HFF-Myc (cell line): ENCODE measurements at places on chromosomes 6 and 20.

- no peak for DNase-seq
Observed at GRCh38 chr6:105882828-105883227, 203.3 kb upstream of the PRDM1 start.

DNA sequence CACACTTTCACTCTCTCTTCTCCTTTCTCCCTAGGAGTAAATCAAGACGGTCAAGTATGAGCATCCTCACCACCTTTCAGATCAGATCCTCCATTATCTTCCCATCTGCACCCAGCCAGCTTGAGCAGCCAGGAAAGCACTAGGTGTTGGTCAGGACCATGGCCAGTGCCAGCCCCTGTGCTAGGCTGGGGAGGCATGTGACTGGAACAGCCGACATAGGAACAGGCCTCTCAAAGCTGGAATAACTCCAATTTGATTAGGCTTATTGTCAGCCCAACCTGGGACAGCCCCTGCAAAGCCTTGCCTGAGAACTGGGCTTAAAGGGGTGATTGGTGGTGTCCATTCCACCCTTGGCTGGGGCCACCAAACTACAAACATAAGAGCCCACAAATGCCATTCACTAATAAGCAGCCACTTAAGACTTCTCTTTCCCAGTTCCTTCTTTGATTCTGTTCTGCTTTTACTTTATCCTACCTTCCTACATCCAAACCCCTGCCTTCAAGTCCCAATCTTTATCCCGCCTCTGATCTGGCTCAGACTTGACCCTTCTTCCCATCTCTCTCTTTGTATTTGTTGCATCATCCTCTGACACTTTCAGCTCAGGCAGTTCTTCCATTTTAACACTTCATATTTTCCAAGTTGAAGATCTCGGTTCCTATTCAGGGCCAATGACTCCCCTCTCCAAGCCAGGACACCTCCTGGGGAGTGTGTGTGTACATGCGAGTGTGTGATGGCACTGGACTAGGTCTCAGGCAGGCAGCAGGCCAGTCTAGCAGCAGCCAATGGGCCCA is 4.5 kb upstream of the TREM2 start:
- peak; percentile 10 for DNase-seq

DNA sequence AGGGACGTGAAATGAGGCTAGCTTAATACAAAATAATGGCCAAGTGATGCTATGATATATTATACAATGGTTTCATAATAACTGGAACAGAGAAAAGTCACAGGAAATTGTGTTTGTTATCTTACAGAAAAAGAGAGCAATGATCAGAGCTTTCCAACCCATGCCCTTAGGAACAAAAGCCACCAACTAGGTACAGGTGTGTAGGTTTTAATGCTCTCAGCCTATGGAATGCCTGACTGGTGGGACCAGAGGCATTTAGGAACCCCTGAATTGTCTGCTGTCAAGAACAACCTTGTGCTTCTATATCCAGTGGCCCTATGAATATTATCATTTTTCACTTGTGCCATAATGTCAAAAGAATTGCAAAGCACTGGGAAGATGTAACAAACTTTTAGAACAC is 133.0 kb upstream of the RUNX2 start:
- DNase-seq = no peak

GRCh38 chr20:45592574-45593189 is 13.6 kb upstream of the WFDC8 start:
- DNase-seq = peak; percentile 59

DNA sequence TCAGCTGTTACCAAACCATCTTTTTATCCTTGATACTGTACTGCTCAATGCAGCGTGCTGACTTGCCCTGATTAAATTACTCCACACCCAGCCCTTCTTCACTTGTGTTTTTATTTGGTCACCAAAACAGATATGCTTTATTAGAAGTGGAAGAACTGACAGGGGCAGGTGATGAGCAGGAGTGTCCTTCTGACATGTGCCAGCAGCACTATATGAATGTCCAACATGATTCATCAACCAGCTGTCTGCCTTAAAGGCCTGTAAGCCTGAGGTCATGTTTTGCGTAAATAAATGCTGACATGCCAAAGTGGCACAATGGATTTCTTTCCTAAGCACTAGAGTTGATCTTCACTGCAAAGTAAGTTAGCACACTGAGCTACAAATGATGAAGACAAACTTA is 15.4 kb downstream of the POPDC3 start:
- no peak for DNase-seq

- DNase-seq = no peak
Observed at GRCh38 chr6:155270561-155271091, 6.8 kb downstream of the CLDN20 start.

DNA sequence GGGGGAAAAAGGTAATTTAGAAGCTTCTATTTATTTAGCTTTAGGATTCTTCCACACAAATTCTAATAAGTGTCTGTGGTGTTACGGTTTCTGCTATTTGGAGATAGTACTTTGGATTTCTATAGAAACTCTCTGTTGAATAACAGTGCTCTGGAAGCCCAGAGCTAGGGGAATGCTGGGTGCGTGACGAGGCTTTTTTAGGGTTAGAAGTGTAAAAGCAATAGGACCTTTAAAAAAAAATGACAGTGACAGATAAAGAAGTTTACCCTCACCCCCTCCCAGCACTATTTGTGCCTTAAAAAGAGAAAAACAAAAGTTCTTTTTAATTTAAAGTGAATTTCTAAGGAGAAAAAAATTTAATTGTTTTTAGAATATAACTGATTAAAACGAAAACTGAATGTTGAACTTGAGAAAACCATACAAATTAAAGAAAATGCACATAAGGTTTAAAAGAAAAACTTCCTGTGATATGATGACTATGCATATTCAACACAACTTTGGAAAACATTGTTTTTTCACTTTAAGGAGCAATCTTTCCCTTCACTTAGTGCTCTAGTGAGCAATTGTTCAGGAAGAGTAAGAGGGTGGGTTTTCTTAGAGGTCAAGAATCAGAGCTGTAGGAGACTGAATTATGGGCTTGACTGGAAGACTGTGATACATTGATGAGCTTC is 89.6 kb upstream of the RIPOR2 start:
- DNase-seq = no peak

DNA sequence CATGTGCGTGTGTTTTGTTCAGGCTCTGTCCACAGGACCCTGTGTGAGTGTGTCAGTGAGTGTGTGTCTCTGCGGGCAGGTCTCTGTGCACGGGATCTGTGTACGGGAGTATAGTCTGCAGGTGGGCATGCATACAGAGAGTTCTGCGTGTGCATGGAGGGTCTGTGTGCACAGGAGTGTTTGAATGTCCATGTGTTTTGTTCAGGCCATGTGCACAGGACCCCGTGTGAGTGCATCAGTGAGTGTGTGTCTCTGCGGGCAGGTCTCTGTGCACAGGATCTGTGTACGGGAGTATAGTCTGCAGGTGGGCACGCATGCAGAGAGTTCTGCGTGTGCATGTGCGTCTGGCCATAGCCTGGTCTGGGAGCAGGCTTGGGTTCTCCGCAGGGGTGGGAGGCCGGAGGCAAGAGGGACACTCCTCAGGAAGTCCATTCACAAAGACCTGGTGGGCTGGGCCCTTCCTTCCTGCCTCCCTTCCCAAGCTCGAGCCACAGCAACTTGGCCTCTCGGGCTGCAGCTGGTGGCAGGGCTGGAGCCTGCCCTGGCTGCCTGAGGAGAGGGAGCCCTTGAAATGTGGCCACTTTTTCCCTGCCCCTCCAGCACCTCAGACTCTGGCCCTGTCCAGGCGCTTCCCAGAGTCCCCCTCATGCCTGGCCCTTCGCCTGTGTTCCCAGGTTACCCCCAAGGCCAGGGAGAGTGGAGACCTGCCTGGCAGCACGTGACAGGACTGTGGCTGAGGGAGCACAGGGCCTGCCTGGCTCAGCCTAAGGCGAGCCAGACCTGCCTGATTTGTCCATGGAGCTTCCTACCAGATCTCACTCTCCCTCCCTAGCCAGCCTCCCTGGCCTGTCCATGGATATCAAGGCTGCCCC is 6.8 kb downstream of the HSPA12B start:
- DNase-seq = no peak

DNA sequence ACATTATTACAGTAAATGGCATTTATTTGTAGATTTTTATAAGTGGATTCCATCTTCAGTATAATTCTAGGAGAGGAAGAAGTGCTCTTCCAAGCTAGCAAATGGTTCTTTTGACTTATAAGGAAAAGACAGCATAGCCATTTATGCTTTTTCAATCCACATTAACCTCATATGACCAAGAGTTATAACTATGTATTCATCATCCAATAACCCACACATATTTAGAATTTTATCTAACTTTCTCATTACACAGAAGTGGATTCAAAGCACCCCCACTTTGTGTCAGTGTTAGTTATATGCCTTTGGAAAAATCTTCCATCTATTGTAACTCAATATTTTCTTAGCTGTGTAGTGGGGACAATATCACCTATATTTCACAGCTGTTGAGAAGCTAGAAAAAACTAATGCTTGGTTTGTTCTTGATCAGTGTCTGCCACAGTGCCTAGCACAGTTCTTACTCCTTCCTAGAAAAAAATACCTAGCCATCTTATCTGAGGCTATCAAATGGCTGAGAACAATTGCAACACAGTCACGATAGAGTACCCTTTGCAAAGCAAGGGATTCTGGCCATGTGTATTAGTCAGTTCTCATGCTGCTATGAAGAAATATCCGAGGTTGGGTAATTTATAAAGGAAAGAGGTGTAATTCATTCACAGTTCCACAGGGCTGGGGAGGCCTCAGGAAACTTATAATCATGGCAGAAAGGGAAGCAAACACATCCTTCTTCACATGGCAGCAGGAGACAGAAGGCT is 986.3 kb downstream of the TFAP2A start:
- DNase-seq = no peak

DNA sequence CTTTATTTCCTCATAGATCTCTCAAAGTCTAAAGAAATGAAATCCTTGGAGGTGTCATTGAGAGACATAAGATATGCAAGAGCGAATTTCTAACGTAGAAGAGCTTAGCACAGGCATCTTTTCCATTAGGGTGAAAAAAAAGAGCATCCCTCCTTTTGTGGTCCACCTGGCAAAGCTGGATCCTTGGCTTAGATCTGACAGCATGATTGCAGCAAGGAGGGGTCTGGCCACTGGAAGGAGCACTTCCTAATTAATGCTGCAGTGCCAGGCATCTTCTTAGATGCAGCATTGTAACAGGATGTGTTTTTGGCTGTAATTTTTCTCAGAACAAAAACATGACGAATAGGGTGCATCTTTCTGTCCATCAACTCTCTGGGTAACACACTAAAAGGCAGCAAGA is 60.1 kb upstream of the TFAP2D start:
- DNase-seq = no peak

- no peak for DNase-seq
Observed at GRCh38 chr6:46573140-46573539, 79.5 kb downstream of the CYP39A1 start.

- DNase-seq = no peak
Observed at GRCh38 chr6:103838457-103838856, 1021.3 kb downstream of the HACE1 start.

- no peak for DNase-seq
Observed at GRCh38 chr6:166304106-166304505, 4.1 kb downstream of the PRR18 start.

DNA sequence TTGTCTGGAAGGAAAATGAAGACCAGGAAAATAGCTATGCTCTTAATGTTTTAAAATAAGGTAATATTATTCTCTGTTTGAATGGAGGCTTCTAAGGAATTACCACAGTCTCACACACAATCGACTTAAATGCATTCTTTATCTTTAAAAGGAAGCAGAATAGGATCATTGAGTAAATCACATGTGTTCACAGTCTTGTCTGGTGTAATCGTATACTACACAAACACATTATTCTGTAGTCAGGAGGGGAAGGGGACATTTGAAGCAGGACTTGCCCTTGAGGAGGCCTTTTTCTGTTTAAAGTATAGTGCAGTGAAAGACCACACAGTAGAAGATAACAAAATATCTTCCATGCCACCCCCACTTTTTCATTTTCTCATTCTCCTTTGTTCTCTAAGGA is 20.6 kb upstream of the REV3L start:
- DNase-seq = no peak

- peak; percentile 80 for DNase-seq
Observed at GRCh38 chr6:39426073-39426456, 103.6 kb upstream of the KCNK16 start.

DNA sequence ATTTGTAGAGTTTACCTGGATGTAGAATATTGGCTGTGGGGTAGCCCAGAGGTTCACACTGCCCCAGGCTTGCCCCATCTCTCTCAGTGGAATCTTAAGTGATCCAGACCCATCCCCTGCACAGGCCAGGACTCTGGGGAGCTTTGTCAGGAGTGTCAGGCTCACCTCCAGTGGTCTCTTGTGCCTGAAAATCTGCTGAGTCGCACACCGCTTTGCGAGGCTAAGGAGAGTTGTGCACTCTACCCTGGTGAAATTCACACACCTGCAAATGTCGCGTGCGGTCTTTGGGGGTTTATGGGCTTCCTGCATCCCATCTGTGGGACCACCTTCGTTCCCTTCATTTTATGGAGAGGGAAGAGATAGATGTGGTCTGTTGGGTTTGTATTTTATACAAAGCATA is 63.6 kb upstream of the KIF25 start:
- DNase-seq = no peak

GRCh38 chr20:18255526-18255925 is 32.8 kb upstream of the ZNF133 start:
- no peak for DNase-seq

- no peak for DNase-seq
Observed at GRCh38 chr6:51029561-51029960, 210.9 kb downstream of the TFAP2B start.
